ENCODE measurements at places on chromosomes 2 and 18.

DNA sequence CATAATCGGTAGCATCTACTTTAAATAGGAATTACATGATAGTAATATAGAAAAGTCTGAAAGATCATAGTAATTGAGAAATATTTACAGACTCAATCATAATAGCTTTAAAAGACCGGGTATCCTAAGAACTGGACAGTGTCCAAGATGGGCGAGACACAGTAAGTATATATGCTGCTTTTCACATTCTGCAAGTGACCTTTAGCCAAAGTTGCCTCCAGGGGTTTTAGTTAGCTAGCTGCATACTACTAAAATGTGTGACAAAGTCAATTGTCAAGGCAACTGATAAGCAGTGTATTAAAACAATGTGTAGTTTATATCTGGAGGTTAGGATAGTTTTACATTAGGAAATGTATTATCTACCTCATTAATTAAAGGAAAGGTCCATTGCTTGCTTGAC, 24.6 kb downstream of the CD302 start:
- no peak for DNase-seq

DNA sequence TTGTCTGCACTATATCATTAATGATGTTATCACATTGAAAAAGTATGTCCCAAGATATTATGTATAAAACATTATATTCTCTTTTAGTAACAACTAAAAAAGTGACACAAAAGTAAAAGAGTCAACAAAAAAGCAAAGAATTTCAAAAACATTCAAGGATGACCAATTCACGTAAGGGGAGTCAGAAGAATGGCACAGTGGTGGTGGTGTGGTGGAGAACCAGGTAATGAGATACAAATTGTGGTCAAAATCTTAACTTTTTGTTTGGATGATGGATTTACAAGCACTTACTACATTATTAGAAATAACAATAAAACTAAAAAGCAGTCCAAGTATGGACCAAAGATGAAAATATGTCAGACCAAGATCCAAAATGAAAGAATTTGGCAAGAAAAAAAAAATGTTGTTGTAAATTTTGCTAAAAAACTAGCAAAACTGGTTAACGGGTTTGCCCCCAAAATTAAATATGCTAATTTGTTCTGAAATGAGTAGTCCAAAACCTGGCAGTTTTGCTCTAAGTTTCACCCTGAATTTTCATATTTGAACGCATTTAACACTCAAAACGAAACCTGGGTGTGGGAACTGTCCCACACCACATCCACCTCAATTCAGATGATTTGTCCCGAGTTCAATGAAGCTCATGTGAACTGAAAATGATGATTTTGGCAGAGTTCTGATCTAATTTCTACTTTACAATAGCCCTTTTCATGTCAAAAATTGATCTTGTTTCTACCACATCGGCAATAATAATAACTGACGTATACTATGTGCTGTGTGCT, 135.8 kb downstream of the IKZF2 start:
- DNase-seq = no peak

DNA sequence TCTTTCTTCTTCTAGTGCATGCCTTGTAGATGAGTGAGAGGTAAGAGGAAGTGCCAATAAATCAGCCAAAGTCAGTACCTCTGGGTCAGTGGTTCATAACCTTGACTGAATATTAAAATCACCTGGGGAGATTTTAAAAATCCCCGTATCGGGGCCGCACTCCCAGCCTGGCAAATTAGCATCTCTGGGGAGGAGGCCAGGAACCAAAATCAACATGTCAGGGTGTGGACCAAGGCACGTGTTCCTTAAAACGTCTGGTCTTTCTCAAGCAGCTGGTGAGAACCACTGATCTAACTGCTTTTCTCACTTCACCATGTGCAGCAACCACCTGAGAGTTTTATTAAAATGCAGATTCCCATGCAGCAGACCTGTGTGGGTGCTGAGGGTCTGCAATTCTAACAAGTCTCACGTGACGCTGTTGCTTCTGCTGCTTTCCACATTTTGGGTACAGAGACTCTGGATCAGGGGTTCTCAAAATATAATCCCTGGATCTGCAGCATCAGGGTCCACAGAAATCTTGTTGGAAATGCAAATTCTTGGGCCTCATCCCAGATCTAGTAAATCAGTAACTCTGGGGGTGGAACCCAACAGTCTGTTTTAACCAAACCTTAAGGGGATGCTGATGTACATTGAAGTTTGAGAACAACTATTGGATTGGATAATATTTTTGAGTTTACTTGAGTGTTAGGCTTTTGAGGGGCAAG, 49.5 kb downstream of the CHST9 start:
- no peak for DNase-seq

GRCh38 chr2:20562540-20563225, 88.2 kb downstream of the HS1BP3 start:
- no peak for DNase-seq

- no peak for DNase-seq
These were observed 41.9 kb downstream of the TRAPPC8 start for GRCh38 chr18:31901063-31901462.

- DNase-seq = no peak
These were observed 55.6 kb upstream of the PHLPP1 start for GRCh38 chr18:62659698-62660097.

GRCh38 chr2:28390746-28391563, 1.7 kb upstream of the FOSL2 start:
- DNase-seq = peak; percentile 54

DNA sequence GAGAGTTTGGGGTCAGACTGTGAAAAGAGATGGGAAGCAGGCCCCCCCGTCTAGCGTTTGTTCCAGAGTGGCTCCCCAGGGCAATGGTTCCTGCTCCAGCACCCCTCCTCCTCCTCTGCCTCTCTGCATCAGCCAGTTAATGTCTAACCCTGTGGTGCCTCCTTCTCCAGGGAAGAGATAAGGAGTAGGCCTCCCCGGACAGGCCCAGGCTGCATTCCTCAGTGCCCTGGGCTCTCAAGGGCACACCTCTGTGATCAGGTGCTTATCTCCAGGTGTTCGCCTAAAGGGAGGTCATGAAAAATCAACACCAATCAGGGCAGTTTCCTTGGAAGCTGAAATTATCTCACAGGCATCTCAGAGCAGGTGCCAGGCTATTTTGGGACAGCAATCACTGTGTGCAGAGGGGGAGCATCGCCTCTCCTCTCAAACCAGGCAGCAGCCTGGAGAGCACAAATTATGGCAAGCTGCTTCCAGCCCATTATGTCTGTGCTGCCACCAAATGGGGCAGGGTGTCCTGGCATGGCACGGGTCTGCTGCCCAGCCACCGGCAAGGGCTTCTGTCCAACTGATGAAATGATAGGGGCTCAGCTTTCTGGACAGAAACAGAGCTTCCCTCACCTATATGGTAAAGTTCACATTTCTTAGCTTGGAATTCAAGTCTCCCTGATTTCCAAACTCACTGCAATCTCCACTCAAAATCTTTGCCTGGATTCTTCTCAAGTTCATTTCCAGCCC, 255.8 kb upstream of the SLC14A2 start:
- no peak for DNase-seq

GRCh38 chr2:47890711-47891368, 15.5 kb downstream of the FBXO11 start:
- DNase-seq = no peak

DNA sequence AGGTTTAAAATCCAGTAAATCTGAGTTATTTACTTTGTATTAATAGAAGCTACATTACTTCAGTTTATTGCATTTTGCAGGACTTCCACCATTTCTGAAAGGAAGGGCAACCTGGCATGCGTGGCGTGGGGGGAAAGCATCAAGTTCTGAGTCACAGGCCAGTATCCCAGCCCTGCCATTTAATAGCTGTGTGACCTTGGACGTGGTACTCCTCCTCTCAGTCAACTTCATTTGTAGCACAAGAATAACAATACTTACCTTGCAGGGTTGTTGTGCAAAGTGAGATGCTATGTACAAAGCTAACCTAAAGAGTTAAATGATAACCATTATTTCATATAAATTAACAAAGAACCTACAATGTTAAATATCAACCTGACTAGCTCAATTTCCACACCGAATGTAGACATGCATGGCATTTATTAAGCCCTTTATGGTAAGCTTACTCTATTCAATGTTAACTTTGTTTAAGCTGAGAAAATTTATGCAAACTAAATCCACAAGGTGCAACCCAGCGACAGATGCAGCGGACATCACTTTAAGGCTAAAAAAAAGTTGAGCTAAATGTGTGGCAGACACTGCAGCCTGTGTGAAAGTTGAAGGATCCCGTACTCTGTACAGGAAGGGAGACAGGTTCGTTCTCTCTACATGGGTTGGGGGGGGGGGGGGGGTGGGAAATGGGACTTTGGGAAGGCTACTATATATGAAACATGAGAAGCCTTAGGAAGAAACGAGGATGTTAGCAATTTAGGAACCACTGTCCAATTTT, 17.2 kb upstream of the STPG4 start:
- no peak for DNase-seq

DNA sequence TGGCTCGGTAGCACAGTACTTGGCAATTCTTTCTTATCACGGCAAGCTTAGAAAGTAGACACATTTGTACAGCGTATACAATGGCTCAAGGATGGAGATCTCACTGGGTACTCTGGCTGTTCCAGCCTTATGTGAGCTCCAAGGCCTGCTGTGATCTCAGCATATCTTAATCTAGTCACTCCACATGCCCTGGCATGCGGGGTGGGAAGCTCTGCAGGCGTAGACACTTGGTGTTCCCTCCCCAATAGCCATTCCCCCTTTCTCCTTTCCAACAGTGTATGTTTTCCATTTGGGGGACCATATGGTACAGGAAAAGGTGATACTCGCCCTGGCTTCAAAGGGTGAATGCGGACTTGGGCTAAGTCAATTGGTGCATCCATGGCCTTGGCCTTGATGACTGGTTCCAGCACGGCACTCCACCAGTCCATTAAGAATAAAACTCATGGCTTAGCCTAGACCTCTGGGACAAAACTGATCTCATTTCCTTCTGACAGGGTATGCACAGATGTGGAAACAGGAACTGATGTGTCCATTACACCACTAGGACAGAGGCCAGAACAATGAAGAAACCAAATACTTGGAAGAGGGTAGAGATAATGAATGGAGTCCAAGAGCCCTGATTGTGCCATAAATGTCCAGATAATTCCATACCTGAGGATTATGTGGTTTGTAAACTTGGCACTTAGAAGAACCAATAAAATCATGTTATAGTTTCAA, 28.4 kb downstream of the TGIF1 start:
- DNase-seq = no peak

DNA sequence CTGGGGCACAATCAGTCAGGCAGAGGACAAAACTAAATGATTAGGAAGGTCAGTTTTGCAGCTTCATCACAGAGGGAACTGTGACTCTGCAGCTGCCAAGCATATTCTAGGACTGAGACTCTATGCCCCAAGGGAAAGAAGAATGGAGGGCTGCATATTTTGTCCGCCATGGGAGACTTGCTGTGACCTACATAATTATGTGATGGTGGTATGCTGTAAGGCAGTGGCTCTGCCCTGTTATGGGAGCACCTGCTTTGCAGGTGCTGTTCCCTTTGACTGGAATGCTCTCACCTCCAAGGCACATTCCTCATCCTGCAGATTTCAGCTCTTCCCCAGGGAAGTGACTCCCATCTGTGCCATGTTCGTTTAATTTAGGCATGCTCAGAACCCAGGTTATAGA, 261.9 kb upstream of the EPHA4 start:
- DNase-seq = no peak

DNA sequence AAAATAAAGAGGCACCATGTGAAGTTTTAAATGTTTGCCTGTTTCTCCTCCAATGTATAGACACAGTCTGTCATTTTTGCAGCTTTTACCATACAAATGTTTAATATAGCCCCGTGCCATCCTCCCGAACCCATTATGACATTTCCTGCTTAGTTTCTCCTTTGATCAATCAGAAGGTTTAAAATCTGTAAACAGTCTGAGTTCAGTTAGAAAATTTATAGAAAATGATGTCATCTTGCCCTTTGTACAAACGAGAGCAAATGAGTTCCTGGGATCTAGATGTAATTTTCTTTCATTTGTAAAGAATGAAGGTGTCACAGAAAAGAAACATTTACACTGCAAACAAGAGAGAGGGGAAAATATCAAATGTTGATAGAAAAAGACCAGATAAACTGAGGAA, 62.7 kb upstream of the NFU1 start:
- no peak for DNase-seq

- no peak for DNase-seq
These were observed 11.5 kb downstream of the ROCK1 start for GRCh38 chr18:21100146-21100545.

- DNase-seq = no peak
These were observed 114.9 kb downstream of the HDAC4 start for GRCh38 chr2:239285932-239286230.

- DNase-seq = no peak
These were observed at the start of gene DNAJC5G for GRCh38 chr2:27275211-27276150. Gene DNAJC5G, plus strand, starts transcription at chr2:27275433. Its CDS starts 1,296 bp downstream, at chr2:27276729.

DNA sequence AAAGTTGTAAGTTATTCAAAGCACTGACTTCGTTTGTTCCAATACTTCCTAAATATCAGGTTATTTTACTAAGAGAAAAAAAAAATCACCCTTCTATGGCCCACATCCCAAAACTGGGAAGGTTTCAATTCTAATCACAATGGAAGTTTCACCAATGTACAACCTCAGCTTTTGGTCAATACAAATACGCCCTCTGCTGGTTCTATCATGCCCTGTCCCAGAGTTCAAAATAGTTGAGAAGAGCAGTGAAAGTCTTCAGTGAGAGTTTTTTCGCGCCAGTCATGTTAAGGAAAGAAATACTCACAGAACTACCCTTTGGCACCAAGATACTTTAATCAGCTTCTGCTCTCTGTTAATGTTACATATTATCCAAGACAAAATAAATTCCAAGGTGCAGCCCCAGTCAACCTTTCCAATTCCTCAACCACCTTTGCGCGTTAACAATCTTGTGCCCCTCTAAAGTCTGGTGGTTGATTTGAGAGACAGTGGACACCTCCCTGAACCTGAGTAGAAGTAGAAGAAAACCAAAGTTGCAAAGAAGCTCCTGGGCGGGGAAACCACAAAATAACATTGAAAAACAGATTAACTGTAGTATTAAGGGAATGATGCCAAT, 59.9 kb downstream of the SUMO1 start:
- peak; percentile 21 for DNase-seq

GRCh38 chr2:71596011-71596410, 142.7 kb downstream of the DYSF start:
- DNase-seq = no peak

DNA sequence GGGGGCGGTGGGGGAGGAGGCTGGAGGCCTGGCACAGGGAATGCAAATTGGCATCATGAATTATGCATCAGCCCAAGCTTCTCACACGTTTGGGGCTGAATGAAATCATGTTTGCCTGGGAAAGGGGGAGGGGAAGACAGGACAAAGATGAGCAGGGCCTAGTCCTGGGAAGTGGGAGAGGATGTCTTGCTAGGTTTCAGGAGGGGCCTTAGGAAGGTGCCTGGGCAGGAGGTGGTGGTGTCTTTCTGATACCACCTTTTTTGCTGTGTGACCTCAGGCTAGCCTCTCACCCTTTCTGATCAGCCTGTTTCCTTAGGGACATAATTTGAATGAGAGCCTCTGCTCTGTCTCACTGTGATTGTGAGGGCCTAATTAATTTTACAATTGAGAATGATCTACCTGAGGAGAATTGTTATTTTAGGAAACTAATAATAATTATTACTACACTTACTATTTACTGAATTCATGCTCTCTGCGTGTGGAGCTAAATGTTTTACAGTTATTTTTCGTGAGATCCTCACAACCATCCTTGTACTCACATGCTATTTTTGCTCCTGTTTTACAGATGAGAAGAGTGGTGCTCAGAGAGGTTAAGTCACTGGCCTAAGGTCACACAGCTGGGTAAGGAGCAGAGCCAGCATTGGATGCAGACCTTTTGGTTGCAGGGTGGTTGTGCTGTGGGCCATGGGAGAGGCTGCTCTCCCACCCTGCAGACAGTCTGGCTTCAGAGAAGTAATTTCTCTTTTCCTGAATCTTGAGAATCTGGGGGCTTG, 39.6 kb downstream of the INHBB start:
- no peak for DNase-seq

- DNase-seq = no peak
These were observed 128.8 kb downstream of the CERS6 start for GRCh38 chr2:168584911-168585310.

Measured in CD14-positive monocyte (primary cell).